ENCODE measurements at places on chromosomes 3 and 15.

GRCh38 chr3:190053919-190054672, 66.6 kb downstream of the P3H2 start:
- no peak for DNase-seq

DNA sequence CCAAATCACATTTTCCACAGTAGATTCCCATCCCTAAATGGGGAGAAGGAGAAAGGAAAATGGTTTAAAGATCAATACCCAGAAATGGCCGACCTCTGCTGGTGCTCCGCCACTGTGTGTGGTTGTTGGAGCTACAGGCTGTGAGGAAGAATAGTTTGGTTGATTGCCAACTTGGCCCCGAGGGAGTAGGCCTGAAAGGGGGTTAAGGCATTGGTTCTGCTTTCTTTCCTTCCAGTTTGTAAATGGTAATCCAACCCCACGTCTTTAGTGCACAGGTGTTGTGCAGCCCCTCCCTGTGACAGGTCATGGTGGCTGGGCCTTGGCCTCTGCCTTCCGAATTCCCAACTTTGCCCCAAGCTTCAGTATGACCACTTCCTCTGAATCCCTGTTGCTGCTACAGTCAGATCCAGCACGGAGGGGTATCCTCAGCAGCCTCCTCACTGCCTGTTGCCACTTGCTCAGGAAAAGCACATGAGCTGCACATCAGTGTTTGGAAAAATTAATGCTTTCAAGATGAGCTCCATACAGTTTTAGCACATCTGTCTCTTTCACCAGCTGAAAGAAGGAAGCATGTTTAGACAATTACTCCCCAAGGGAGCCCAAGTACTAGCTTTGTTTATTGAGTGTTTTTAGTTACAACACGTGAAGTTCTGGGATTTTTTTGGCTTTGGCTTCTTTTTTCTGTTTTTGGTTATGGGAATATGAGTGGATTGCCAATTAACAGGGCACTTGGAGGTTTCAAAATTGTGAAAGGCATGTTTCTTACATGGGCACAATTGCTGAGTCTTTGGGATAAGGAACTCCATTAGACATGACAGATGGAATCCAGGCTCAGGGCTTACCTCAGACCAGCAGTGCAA, 92.3 kb upstream of the ROPN1 start:
- no peak for DNase-seq

GRCh38 chr3:168123201-168124176, 27.8 kb upstream of the GOLIM4 start:
- no peak for DNase-seq

- DNase-seq = no peak
These were observed 295.0 kb upstream of the RASGRP1 start for GRCh38 chr15:38859574-38859973.

GRCh38 chr15:53512029-53512428, 247.4 kb downstream of the WDR72 start:
- DNase-seq = no peak

DNA sequence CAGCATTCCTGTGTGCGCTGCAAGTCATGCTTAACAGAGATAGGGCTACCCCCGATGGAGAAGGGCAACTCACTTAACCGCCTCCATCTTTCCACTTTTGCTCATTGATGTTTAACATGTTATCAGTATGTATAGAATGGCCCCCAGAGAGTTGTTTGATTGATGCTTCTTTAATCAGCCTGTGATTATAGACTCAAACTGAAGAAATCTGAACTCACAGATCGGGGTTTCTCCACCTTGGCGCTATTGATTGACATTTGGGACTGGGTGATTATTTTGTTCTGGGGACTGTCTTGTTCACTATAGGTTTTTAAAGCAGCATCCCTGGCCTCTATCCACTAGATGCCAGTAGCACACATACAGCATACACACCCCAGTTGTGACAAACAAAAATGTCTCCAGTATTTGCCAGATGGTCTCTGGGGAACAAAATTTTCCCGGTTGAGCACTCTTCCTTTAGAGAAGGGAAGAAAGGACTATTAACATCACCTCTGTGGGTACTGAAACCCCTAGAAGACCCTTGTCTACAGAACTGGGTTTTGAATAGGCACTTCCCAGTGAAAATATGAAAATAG, 54.4 kb downstream of the LARS2 start:
- no peak for DNase-seq

DNA sequence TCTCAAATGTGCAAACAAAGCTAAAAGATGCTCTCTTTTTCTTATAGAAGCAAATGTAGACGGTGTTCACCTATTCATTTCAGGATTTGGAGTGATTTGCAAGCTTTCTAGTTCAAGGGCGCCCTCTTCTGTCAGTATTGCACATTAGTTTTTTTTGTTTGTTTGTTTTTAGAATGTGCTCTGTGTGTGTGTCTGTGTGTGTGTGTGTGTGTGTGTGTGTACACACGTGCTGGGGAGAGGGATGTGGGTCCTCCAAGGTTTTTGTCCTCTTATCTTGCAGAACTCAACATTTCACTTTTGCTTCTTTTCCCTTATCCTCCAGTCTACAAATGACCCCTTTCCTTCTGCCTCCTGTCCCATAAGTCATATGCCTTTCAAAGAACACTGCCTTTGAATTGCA, 23.5 kb downstream of the DNAH1 start:
- DNase-seq = peak; percentile 67

DNA sequence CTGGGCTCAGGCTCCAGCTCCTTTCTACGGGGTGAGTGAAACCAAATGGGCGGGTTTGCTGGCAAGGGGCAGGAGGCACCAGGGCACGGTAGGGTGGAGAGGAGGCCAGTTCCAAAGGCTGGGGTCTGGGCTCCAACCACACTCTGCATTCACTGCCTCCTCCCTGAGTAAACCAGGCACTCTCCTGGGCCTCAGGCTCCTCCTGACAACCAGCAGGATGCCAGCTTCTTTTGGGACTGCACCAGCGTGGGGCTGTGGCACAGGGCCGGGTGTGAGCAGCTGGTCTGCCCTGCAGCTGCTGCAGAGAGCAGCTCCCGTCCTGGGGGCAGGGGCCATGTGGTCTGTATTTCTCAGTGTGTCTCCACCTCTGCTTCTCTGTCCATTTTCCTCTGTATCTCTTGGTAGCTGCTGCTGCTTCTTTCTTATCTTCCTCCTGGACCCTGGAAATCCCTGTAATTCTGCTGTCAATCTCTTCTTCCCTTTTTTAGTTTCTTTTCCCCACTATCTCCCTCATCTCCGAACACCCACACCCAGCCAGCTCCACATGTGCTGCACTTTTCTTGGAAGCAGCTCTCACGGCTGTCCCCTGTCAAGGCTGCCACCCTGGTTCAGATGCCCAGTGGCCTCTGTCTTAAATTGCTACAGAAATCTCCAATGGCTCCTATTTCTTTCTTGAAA, 54.9 kb upstream of the TBC1D21 start:
- DNase-seq = no peak

DNA sequence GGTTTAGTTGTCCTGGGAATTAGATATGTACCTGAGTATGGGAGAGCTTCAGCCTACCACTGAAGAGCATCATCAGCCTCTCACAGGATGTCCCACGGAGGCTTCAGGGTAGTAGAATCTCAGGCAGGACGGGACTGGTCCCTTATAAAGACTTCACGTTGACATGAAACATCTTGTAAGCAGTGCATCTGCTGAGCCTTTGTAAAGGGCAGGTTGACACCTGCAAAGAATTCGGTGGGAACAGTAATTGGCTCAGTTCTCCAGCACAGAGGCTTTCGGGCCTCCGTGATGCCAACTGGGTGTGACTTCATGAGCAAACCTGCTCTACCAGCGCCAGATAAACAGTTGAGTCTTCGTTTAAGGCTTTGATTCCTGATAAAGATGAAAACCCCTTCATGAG, 26.9 kb upstream of the AVEN start:
- DNase-seq = no peak

DNA sequence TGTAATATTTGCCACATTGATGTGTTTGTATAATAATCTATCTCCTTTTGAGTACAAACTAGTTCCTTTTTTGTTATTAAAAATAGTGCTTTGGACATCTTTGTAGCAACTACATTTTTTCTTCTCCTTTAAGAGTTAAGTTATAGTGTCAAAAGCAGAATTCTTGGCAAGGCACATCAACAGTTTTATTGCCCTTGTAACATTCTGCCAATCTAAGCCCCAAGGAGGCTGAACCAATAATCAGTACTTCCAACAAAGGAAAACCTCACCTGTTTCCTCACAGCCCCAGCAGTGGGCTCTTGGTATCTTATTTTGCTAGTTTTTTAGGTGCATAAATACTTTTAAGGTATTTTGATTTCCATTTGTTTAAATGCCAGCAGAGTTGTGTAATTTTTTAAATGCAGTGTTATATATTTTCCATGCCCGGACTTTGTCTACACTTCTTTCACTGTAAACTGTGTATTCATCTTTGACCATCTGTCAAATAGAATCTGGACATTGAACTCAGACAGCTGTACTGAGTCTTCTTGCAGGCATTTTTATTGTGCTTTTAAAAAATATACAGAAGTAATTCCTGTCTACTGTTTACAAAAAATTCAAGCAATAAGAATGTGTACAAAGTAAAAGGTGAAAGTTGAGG, 101.0 kb downstream of the MYLK start:
- DNase-seq = no peak

DNA sequence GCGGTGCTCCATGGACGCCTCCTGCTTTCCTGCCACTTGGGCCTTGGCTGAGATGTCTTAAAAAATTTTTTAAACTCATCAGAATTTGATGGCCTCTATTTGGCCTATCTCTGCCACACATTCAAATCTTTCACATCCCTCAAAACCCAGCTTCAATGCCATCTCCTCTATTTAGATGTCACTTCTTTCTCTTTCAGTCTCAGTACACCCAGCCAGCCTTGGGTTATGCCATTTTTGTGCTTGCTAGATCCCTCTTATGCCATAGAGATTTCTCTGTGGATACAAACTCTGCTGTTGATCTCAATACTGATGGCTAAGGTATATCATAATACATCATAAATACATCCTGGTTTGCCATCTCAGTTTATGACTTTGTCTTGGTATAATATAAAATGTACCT, 222.3 kb upstream of the TPRG1 start:
- DNase-seq = no peak

DNA sequence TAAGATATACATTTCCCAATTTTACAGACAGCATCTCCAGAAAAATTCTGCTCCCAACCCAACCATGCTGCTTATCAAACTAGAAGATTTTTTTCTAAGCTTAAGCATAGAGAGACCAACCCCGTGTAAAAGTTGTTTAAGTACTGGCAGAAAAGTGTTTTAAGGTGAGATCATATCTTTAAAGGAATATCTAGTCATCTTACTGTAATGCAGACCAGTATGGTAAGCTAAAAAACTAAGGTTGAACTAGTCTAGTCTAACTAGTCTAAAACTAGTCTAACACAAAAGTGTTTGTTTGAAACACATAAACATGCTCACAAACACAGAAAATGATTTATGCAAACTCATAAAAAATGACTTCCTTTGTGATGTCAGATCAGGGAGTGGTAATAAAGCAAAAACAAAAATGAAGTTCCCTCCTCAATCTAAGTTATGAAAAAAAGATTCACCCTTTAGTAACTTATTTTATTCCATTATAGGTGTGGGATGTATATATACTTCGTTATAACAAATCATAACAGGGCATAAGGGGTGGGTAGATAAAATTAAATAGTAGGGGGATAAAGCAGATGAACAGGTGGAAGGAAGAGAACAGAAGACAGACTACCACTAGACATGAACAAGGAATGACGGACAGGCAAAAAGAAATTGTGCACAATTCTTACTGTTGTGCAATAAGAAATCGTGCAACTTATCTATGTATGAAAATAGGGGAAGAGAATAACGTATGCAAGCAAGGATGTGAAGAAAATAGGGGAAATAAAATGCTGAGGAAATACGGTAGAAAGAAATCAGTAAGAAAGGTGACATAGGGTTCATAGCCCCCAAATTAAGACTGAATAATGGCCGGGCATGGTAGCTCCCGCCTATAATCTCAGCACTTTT, 10.0 kb downstream of the MYO5A start:
- no peak for DNase-seq

- DNase-seq = peak; percentile 27
These were observed 9.8 kb upstream of the SLC9C1 start for GRCh38 chr3:112303764-112304325.

- DNase-seq = no peak
These were observed 26.4 kb upstream of the TNFAIP8L3 start for GRCh38 chr15:51121118-51121517.

GRCh38 chr15:99703603-99704443, 29.4 kb downstream of the LYSMD4 start:
- peak; percentile 55 for DNase-seq

DNA sequence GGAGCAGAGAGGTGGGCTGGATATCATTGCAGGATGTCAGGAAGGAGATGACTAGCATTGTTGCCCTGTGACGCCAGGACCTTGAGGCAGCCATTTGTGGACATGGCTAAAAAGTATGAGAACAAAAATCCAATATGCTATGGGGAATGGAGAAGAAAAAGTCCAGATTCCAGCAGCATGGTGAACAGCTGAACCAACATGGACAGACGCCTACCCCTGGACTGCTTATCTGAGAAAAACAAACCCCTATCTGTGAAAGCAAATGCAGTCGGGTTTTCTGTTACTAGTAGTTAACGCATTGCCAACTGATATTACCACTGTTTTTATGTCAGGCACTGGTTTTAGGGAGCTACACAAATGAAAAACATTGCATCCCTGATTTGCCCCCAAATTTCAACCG, 251.2 kb upstream of the RORA start:
- no peak for DNase-seq

DNA sequence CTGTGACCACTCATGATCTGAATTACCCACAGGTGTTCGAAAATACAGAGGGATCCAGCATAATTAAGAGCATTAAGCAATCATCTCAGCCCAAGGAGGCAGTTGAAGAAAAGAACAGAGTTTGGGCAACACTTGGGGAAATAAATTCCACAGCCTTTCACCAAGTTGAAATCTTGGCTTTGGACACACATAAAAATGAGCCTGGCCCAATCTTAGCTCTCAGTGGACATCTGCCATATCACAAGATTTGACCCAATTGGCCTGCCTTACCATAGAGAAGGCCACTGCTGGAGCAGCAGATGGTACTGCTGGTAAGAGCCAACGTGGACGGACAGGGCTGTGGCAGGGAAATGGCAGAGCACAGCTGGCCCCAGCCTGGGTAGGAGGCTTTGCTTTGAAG, 13.0 kb downstream of the FOXP1 start:
- DNase-seq = no peak

GRCh38 chr3:188590557-188590956, 436.6 kb downstream of the LPP start:
- no peak for DNase-seq

GRCh38 chr15:66923438-66923881, 141.9 kb upstream of the SMAD3 start:
- no peak for DNase-seq

- no peak for DNase-seq
These were observed 9.3 kb downstream of the STRA6 start for GRCh38 chr15:74193299-74193718.
